GM12865 (cell line): ENCODE measurements at places on chromosomes 7 and 10.

DNA sequence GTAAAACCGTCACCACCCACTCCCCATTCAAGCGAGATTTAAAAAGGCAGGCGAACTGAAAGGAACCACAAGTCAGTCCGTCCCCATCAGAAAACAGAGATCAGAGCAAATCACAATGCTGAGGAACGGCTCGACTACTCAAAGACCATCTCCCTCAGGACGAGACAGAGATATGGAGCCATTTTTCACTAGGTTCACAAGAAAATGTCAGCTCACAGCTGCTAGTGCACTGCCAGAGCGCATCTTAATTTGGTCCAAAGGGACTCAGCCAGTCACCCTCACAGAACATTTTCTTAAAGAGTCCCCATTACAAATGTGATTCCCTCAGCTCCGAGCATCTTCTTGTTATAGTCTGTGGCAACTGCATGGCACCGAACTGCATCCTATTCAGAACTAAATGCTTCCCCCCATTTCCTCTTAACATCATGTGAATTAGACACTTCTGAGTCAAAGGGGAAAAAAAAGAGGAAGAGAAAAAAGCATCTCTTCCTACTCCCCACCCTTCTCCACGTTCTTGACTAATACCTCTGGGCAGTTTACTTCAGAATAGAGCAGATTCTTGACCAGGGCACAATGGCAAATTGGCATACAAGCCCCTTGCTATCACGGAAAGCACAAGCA is 683.9 kb downstream of the MAGI2 start:
- DNase-seq, result peak; percentile 55

DNA sequence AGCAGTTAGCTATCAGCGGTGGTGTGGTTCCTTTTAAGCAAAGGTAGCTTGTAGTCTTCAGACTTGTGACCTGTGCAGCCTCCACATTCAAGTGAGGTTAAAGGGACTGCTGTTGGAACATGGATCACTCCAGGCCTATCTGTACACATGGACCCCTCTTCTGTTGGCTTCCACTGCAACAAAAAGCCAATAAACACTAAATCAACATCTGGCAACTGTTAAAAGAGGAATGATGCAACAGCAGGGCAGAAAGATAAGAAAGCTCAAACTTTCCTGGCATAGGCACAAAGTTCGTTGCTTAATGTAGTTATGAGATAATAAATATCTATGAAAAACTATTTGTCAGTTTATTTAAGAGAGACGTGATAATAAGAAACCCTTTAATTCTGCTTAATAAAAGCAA is 4.0 kb upstream of the MINPP1 start:
- no peak for DNase-seq

- DNase-seq, result no peak
Observed at GRCh38 chr7:20411372-20411771, 80.7 kb downstream of the ITGB8 start.

DNA sequence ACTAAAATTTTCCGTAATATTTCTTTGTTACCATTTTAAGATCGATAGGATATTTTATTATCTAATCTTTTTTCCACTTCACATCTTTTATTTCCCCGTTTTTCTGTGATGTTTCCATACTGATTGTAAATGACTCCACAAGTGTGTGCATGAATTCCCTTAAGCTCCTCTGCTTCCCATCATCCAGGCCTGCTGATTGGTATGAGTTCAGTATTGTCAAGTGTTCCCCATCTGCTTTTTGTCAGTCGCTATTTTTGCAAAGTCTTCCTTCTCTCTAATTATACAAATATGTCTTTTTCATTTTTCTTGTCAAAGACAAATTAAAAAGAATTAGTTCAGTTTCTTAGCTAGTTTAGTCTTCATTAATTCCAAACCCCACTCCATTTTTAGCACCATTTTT is 184.7 kb downstream of the EXOC4 start:
- DNase-seq, result no peak

DNA sequence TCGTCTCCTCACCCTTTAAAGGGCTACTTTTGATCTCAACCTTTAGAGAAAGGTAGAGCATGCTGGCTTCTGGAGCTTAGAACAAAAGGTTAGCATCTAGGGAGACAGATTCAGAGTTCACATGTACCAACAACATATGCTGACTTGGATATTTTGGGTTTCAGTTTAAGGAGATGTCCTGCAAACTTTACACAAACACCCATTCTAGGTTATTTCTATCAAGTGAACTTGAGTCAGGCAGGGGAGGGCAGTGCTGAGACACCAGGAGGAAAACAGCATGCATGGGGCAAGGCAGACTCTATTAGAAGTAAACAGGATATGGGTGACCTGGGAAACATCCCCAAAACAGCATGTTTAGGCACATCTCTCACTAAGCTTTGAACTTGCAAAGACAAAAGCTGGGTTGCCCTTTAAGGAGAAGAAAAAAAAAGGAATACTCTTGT is 43.8 kb downstream of the ARL4A start:
- peak; percentile 36 for DNase-seq

DNA sequence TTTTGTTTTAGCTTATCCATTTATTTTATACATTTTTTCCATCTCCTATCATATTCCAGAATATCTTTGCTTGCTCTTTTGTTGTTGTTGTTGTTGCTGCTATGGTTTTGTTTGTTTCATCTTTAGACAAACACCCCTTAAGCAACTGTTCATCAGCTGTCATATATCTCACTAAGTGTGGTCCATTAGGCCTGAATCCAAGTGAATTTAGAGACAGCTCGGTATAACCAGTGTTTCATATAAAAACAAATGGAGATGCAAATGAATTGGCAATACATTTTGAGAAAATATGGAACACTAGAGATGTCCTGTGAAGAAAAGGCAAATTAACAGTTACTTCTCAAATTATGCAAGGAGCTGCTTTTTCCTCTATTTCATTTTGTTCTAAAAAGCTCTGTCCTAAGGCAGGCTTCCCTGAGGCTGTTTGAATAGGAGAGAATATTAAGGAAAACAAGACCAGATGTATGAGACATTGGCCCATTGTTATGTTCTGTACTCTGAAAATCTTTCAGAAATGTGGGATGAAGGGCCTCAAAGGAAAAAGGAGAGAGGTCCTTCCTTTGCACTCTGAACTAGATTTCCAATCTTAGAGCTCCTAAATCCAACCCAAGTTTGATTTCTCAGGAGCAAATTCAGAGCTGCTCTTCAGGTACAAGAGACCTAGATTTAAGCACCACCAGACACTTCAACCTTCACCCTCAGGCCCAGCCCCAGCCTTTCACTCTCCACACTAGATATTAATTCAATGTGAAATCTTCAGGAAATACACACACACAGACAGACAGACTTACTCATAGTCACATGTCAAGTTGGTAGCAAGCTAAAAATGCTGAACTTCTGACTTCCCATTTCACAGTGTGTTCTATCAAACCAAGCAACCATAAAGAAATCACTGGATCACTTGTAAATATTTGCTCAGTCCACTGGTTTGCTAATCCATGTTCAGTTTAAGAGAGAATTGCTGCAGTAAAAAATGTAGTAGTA is 5.4 kb downstream of the TFEC start:
- no peak for DNase-seq

DNA sequence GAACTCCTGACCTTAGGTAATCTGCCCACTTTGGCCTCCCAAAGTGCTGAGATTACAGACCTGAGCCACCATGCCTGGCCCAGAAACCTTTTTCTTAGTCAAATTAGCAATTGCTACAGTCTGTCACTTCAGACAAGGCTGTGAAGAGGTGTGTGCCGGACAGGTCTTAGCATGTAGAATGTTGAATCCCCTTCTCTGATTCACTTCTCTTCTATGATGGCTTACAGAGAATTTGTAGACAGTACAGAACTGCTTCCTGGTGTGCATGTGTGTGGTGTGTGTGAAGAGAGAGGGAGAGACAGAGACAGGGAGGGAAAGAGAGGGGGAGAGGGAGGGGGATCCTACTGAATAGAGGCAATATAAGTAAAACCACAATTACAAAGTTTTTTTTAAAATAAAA is 150.4 kb downstream of the PARD3 start:
- no peak for DNase-seq
